Left renal pelvis (tissue), 4 donors: ENCODE measurements at places on chromosomes 11 and 22. TPM values are rescaled to one million over a fixed set of nuclear protein-coding genes. Genes with fewer than 3 reads are reported as not detected.

DNA sequence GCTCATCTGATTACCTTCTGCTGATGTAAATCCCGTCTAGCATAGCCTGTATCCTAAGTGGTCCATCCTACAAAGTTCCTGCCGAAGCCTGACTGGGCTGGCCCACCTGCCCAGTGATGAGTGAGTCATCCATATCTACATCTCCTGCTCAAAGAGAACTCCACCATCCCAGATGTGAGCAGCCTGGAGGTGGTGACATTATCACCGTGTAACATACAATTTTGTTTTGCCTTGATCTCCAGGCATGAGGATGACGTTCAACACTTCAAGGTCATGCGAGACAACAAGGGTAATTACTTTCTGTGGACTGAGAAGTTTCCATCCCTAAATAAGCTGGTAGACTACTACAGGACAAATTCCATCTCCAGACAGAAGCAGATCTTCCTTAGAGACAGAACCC, 5.6 kb downstream of the TMA7B start:
- no peak for DNase-seq

GRCh38 chr11:95153857-95154246, 64.2 kb downstream of the ENDOD1 start:
- no peak for DNase-seq

DNA sequence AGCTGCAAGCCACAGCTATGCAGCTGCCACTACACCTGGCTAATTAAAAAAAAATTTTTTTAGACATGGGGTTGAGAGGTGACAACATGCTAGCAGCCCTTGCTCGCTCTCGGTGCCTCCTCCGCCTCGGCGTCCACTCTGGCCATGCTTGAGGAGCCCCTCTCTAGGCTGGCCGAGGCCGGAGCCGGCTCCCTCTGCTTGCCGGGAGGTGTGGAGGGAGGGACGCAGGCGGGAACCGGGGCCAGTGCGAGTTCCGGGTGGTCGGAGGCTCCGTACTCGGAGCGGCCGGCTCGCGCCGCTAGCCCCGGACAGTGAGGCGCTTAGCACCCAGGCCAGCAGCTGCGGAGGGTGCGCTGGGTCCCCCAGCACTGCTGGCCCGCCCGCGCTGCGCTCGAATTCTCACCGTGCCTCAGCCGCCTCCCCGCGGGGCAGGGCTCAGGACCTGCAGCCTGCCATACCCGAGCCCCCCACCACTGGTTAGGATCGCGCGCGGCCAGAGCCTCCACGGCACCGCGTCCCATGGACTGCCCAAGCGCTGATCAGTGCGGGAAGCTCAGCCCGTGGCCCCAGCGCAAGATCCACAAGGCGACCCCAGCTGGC, 10.7 kb downstream of the MYO18B start:
- no peak for DNase-seq

The OR10AG1 gene
- not detected for polyA plus RNA-seq

The OR8G1 gene
- polyA plus RNA-seq = not detected
